ENCODE measurements at places on chromosomes 2 and 18. TPM values are rescaled to one million over a fixed set of nuclear protein-coding genes. Genes with fewer than 3 reads are reported as not detected.

DNA sequence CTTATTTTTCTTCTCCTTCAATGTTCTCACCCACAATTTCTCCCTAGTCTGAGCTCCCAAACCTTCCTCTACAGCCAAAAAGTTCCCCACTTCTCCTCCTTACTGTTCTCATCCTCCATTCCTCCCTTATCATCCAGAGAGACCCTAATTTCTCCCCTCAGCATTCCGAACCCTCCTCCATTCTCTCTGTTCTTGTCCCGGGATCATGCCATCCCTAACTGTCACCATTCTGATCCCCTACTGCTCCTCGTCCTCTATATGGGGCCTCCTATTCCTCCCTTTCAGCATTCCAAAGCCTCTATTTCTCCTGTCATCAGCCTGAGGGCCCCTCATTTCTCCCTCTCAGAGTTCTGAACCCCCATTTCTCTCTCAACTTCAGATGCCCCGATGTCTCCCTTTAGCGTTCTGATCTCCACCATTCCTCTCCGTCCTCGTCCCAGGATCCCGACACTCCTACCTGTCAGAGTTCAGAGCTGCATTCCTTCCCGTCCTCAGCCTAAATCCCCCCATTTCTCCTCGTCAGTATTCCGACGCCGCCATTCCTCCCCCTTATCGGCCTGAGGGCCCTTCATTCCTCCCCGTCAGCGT lies 522 bp downstream of the MBD1 start:
- DNase-seq, result no peak

The UGT1A1 gene
- not detected for polyA plus RNA-seq

- no peak for DNase-seq
Measured at GRCh38 chr2:209533391-209533790, 109.5 kb downstream of the MAP2 start.

DNA sequence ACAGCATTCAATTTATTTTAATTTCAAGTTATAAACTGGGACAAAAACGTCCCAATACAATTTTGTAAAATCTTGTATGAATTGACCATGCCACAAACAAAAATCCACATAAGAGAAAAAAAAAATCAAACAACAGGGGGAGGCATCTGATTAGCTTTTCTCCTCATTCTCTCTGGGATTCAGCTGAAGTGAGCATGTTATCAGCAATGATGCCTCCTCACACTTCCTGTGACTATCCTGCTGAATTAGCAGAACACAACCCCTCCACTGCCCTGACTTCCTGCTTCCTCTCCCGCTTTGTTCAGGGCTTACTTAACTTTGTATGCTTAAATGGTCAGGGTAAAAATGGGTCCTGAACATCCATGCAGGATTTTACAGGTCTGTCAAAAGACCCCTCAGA lies 132.2 kb upstream of the ITGB6 start:
- DNase-seq, result peak; percentile 45

Measured in fibroblast of lung (primary cell).